Stimulated activated CD4-positive, alpha-beta T cell treated with anti-CD3 and anti-CD28 coated beads, Interleukin-4, amount 100 ng/mL, for 24 hours (primary cell): ENCODE measurements at places on chromosomes 16 and 17.

GRCh38 chr16:29705030-29705429, 26.1 kb downstream of the QPRT start:
- no peak for DNase-seq

- no peak for DNase-seq
These were observed 890.0 kb upstream of the CDH8 start for GRCh38 chr16:62926121-62926801.

DNA sequence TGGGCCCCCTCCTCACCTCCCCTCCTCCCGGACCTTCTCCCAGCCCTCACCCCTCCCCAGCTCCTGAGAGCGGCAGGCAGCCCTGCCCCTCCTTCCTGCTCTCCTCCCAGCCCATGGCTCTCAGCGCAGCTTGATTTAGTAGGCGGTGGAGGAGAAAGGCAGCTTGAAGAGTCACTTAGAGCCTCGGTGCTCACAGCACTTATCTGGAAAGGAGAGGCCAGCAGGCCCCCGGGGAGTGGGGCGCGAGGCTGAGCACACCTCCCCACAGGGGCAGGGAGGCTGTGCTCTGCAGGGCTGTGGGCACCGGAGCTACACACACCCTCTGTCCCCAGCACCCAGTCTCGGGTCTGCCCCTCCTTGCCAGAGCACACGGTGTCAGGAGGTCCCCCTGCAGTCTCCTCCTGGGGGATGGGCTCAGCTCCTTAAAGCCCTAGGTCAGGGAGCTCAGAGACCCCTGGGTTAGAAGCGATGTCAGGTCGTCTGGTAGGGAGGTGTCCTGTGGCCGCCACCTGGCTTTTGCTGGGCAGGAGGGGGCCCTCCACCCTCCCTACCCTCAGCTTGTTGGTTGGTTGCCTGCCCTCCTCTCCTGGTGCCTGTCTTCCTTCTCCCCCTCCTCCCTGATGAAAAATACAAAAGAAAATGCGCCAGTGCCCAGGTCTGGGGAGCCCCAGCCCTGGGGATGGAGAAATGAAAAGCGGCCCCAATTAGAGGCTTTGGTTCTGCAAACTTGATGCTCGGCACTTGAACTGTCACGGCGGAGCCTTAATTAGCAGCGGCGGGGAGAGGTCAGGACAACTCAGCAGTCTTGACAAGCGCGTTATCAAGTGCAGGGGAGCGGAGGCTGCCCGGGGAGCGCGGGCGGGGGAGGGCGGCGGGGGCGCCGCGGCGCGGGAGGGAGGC, 151.1 kb upstream of the GSE1 start:
- peak; percentile 18 for DNase-seq

GRCh38 chr17:62628831-62629555, 1.5 kb downstream of the MRC2 start:
- no peak for DNase-seq

GRCh38 chr16:80982646-80983045, 24.0 kb downstream of the CMC2 start:
- no peak for DNase-seq

GRCh38 chr17:80246266-80246681, 14.4 kb upstream of the RNF213 start:
- no peak for DNase-seq

DNA sequence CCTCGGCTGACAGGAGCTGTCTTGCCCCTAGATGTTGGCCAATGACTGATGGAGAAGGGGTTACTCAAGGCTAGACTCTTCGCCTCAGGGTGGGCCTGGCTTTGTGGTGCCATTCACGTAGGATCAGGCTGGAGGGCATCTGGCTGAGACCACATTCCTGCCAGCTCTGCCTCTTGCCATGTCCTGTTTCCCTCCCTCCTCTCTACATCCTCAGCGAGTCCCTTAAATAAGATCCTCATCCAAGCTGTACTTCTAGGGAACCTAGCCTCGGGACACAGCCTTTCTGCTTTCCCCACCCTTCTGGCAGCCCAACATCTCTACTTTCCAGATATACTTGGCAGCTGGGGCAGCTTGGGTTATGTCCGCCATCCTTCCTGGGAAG, 27.9 kb upstream of the EFCAB13 start:
- no peak for DNase-seq

DNA sequence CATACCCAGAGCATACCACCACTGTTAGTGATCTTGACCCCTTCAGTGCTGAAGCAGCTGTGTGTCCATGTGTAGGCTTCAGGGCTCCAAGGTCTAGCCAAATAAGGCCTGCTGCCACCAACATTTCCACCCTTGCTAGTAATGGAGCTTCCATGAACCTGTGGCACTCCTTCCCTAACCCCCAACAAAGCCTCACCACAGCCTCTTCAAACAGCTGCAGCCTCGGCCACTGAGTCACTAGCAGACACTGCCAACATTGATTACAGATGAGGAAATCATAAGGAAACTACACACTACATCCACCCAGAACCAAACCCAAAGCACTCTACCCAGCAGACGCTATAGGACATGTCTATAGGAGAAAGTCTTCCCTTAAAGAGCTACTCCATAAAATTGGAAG, 610.7 kb downstream of the KCNJ2 start:
- DNase-seq = no peak

GRCh38 chr17:56707312-56708219, 114.1 kb downstream of the NOG start:
- DNase-seq = no peak

DNA sequence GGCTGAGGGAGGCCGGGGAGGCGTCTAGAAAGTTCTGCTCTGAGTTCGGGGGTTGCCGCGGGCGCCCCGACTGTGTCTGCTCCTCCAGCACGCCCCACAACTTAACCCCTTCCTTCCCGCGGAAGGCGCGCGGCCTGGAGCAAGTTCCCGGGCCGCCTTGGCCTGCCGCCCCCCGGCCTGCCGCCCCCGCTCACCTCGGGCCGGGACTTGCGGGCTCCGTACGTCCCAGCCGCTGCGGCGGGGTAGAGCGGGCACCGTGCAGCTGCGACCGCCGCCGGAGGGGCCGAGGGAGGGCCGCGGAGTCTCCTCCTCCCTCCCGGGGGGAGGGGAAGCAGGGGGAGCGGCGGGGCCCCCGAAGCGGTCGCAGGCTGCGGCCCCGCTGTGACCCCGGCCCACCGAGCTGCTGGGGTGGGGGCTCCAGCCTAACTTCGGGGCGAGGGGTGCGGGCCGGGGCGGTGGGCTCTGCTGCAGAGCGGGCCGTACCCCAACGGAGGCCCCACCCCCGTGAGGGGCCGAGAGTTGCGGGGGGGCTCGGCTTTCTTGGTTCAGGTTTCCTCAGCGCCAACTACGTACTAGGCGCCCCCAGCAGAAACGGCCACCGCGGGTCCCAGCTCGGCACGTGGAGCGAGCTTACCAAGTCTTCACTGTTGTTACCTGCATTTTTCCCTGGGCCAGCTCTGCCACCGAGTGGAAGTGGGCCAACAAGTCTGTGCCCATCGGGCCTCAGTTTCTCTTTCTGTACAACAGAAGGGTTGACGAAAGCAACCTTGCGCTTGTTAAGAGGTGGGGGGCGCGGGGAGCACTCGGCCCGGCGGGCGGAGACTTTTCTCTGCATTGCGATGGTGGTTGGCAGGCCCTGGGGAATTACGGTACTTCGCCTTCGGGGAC, at the start of gene CCDC102A:
Gene CCDC102A, minus strand, starts transcription at position 266 of the 888 bp plus-strand sequence. CDS start 7,394 bp downstream, outside the sequence.
- peak; percentile 58 for DNase-seq

- DNase-seq = no peak
These were observed 183.1 kb upstream of the COX10 start for GRCh38 chr17:13885953-13886889.

DNA sequence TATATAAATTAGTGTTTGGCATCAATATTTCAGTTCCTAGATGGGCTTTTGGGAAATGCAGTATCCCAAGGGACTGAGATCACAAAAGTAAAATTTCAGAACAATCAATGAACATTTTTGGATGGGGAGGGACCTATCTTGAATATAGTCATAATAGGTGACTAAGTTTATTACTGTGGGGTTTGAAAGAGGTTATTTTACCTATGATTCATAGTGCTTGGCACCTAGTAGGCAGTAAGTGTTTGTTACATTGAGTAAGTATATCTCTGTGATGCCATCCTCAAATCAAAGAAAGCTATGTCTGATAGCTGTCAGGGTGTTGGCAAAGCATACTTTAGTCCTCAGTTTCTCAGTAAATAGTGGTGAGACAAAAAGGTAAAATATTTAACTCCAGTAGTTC, 36.9 kb downstream of the ZNF207 start:
- DNase-seq = no peak

- no peak for DNase-seq
These were observed 109.9 kb upstream of the CORO6 start for GRCh38 chr17:29732613-29733012.

DNA sequence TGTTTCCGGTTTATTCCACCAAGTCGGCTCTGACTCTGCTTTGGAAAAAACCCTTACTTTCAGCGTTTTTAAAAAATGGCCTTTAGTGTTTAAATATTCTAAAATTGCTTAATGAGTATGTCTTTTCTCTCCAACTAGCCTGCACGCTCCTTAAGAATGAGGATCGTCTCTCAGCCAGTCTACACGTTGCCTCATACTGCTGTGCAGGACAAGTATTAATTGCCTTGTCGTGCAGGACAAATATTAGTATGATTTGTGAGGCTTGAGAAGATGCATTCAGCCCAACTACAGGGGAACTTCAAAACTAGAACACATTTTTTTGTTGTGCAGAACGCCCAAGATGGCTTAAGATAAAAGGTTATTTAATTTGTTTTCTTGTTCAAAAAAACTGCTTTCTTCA, 61.2 kb downstream of the MARCHF10 start:
- no peak for DNase-seq

DNA sequence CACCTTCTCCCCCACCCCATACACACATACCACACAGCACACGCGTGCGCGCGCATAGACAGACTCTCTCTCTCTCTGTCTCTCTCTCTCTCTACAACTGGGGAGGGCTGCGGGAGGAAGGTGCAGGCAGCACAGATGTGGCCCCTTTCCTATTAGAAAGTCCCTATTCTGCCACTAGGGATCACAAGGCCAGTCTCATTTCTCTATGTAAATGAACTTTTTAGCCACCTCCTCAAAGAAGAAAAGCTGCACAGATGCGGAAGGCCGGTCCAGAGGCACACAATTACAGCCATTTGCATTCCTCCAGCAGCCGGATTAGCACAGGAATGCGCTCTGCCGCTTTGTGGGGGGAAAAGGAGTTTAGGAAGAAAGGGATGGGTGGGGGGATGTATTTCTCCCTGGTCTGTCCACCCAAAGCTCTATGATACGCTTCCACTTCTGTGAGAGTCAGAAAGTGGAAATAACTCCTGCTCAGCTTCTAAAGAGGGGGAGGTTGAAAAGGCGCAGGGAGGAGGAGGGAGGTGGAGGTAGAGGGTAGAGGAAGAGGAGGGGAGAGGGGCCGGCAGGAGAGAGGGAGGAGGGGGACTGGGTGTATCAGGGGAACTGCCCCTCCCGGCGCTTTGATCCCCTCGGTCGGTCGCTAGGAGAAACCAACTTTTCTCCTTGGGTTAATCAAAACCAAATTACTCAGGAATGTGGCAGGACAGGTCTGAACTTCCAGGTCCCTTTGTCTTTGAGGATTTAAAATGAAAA, 11.7 kb downstream of the ZFHX3 start:
- DNase-seq = no peak

DNA sequence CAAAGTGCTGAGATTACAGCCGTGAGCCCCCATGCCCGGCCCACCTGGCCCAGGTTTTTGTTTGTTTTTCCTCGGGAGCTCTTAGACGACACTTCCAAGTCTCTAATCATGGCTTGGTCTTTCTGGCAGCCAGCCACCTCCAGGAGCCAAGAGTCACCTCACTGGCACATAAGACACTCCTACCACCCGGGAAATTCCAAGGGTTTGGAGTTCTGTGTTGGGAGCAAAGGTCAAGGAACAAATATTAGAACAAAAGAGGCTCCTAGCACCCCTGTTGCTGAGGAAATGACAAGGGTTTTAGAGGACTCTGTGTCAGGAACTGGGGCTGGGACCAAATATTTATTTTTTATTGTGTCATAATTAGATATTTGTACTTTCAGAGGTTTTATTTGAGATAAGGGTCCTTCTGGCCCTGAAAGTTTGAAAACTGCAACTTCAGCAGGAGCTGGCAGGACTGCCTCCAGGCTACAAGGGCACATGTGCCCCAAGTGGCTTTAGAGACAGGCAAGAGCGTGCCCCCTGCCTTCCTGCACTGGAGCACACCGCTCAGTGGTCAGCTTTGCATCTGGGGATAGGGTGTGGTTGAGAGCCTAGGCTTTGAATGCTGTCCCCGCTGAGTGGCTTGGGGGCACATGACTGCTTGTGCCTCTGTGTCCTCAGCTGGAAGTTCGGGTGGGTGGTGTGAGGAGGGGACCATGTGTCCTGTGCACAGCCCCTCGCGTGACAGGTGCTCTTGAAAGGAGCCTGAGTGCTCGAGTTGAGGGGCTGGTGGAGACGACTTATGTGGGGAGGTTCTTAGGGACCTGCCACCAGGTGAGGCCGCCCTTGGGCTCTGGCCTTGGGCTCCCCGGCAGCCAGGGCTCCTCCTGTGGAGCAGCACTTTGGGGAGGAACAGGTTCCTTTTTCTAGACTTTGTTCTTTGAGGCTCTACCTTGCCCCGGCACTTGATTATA, 29.7 kb downstream of the MGRN1 start:
- DNase-seq = no peak

GRCh38 chr17:68539548-68540467, 27.6 kb downstream of the PRKAR1A start:
- DNase-seq = no peak

DNA sequence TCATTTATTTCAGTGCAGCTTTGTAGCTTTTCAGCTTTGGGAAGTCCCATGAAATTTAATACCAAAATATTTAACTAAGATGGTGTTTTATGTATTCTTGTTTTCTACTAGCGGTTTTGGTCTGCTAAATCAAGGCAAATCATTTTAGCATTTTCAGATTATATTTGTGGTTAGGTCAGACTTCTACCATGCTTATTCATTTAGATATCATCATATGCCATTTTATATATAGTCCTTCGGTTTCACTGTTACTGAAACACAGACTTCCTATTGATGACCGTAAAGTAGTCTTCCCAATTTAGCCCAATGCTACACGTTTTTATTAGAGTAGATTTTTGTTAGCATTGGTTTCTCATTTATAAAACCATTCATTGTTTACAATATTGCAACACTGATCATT, 5.5 kb downstream of the DYNLRB2 start:
- DNase-seq = no peak

DNA sequence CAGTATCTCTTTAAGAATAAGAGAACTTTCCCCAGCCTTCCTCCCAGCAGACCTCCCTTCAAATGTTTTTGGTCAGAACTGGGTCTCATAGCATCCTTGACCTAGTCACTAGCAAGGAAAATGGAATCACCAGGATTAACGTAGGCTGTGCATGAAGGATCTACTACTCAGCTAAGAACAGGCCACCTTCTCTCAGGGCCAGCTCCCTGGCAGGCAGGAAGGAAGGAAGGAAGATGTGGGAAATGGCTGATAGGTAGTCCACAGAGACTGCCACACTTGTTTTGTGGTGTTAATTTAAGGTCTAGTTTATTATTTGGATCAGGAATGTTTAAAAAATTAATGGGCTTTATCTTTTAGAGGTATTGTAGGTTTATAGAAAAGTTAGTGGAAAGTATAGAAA, 136.4 kb downstream of the SPECC1 start:
- no peak for DNase-seq

GRCh38 chr17:32914181-32914580, 13.8 kb upstream of the TMEM98 start:
- DNase-seq = peak; percentile 37
